ENCODE measurements at places on chromosomes 3 and 15.
A peak's percentile ranks its signal among the peaks of the same experiment; 100 is the strongest.

DNA sequence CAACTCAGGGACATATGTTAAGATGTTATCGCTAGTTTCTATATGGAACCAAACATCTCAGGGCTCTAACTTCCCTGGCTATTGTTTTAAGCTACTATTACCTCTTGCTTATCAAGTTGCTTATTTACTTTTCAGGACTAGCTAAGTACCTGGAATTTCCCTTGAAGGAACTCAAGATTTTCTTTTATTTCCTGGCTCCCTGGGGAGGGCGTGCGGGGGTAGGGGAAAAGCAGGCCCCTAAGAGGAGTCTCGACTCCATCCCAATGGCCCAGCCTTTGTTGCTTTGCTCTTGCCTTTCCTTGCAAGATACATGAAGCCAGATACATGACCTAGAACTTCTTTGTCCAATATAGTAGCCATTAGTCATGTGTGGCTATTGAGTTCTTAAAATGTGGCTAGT lies 76.9 kb upstream of the STXBP5L start:
- DNase-seq: no peak

DNA sequence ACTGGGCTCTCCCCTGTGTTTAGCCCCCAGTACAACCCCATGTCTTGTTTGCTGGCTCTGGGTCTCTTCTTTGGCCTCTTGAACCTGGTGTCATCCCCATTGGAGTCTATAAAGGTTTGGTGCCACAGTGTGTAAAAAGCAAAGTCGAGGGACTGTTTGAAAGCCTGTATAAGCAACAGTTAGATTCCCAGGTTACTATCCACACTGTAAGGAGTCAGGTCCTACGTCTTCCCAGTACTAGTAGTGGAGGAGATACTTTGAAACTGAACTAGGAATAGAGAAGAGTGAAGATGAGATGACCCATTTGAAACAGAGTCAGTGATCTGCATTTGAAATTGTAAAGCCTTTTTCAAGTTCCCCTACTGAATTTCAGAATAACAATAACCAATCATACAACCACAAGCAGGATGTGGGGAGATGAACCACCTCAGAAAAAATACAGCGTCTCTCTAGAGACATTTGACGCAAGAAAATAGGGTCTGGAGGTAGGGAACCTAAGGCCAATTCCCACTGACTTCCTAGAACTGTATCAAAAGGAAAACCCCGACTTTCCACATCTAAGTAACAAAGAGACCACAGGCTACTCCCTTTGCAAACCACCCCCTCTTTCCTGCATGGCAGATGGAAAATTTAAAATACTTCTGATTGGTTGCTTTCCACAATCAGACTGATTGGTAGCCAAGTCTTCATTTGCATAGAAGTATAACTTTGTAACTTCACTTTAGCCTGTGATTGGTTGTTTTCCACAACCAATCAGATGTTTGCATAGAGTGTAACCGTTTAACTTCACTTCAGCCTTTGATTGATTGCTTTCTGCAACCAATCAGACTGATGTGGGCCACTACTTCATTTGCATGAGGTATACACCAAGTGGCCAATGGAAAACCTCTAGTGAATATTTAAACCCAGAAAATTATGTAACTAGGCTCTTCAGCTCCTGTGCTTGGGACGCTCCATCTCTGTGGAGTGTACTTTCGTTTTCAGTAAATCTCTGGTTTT lies 49.9 kb upstream of the NEDD4 start:
- DNase-seq: no peak

- DNase-seq: no peak
Measured at GRCh38 chr3:194869482-194870169, 183.9 kb downstream of the FAM43A start.

DNA sequence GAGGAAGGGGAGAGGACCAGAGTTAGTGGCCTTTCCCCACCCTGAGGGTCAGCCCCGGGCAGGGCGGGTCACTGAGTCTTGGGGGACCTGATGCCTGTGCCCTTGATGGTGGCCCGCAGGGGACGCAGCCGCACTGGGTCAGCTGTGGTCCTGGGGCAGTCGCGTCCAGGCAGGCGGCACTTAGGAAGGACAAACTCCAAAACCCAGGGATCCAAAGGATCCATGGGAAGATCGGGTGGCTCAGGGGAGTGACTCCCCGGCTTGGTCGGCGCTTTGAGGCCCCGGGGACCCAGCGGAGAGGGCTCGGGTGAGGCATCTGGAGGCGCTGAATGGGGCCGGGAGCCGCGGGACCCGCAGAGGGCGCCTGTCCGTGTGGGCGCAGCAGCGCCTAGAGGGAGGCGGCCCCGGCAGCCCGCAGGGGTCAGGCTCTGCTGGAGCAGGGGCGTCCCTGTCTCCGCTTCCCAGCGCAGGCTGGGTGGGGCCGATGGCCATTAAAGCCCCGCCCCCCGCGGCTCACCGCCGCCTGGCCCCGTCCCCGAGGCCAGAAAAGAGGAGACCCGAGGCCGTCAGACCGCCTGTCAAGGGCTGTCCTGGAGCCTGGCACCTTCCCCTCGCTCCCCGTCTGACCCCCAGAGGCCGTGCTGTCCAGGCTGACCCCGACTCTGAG lies 17.5 kb downstream of the CIDEC start:
- peak; percentile 23 for DNase-seq

DNA sequence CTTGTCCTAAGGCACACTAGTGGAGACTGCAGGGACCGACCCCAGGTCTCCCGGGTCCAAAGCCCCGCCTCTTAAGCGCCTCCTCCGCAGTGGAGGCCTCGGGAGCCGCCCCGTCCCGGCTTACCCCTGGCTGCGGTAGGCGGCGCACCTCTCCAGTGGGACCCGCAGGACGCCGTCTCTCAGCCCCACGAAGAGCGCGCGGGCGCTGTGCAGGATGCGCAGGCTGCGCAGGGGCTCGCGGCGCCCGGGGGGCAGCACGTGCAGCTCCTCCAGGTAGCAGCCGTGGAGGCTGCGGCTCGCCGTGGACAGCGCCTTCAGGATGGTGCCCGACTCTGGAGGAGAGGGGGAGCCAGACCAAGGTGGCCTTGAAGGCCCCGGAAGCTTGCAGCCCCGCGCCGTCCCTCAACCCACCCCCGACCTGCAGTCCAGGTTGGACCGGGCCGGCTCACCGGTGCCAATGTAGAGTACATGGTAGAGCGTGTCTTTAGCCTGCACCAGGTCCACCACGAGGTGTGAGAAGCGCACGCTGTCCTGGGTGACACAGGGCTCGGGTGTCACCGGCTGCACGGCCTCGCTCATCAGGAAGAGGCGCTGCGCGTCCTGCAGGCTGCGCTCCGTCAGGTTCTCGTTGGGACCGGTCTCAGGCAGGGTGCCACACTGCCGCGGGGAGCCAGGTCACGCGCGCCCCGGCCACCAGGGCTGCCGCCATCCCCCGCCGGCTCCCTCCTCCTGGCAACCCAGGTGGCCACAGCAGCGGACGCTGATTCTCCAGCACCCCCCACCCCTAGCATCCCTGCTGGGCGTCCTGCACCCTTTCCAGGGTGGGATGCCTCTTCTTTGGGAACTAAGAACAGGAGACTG lies 105.5 kb downstream of the SEMA5B start:
- DNase-seq: peak; percentile 31

DNA sequence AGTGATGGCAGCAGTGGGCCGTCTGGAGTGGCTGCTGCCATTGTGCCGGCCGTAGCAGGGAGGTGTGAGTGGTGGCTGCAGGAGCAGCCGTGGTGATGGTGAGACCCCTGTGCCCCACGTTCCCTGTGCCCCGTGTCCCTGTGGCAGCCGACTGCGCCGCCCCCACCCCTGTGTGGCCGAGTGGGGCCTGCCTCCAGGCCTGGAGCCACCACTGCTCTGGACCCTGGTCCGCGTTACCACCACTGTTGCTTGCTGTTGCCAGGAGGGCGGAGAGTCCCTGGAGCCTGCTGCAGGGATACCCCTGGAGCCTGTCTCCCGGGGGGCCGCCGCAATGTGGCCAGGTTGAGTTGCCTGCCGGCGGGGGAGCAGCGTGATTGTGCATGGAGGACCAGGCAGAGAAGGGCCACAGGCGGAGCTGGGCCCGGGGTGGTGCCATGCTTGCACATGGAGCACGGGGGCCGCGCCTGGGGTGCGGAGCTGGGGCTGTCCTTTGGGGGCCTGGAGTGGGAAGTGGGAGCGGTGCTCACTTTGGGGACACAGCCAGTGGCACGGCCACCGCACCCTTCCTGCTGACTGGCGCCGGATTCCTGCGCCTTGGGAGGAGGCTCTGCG lies 50.1 kb downstream of the SLC6A20 start:
- DNase-seq: no peak

GRCh38 chr15:53115563-53115962 lies 325.4 kb upstream of the ONECUT1 start:
- no peak for DNase-seq

GRCh38 chr3:149421764-149422163 lies 44.3 kb upstream of the TM4SF1 start:
- DNase-seq: no peak

DNA sequence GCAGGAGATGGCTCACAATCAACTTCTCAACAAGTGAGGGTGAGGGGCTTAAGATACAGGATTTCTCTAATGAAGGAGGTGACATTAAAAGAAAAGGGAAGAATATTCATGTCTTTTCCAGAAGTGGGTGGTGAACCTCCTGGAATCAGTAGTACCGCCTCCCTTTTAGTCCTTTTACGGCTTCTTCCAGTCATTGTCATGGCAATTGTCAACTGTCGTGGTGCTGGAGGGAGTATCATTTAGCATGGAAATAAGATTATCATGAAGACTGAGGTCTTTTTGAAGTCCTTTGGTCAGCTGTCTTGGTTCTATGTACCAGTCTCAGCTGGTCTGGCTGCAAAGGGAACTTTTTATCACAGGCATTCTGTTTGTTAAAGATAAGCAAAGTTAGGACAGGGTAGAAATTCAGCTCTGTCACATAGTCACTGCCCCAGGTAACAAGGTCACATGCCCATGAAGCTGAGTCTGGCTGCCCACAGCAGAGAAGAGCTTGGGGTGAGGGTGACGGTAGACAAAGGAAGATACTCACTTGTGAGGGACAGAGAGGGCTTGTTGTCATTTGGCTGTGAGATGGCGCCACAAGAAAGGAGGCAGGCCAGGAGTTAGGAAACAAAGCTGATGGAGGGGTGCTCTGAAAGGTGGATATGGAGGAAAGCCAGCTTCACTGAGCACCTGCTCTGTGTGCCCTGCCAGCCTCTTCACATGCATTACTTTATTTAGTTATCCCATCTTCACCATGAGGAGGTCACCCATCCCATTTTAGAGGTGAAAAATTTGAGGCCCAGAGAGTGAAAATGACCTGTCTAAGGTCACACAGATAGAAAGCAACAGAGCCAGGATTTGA lies 228.2 kb upstream of the TRIM42 start:
- DNase-seq: no peak

DNA sequence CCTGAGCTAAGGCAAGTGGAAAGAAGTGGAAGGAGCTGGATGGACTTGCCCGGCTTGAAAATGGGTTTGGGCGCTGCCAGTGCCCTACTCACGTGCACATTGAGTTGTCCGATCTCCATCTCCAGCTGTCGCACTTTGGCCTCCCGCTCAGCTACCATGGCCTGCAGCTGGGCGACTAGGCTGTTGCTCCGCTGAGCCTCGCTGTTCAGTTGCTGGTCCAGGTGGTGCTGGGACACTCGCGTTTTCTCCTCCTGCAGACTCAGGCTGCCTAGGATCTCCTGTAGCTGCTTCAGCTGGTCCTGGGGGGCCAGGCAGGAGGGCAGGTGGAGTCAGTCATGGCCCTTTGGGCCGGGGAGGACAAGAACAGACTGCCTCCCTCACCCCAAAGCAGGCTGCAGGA lies 33.0 kb upstream of the HHATL start:
- DNase-seq: no peak

DNA sequence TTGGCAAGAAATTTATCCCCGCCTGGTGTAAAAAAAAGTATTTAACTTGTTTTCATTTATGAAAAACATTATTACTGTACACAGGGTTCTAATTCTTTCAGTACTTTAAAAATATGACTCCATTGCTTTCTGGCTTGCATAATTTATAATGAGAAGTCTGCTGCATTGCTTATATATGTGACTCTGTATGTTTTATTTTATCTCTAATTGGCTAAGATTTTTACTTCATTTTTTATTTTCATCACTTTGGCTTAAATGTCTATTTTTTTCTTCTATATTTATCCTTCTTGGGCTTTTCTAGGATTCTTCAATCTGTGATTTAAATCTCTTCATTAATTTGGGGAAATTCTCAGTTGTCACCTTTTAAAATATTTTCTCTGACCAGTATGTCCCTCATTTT lies 636.6 kb upstream of the NR2F2 start:
- DNase-seq: no peak

GRCh38 chr3:38397320-38397719 lies 50.7 kb downstream of the XYLB start:
- DNase-seq: peak; percentile 12

DNA sequence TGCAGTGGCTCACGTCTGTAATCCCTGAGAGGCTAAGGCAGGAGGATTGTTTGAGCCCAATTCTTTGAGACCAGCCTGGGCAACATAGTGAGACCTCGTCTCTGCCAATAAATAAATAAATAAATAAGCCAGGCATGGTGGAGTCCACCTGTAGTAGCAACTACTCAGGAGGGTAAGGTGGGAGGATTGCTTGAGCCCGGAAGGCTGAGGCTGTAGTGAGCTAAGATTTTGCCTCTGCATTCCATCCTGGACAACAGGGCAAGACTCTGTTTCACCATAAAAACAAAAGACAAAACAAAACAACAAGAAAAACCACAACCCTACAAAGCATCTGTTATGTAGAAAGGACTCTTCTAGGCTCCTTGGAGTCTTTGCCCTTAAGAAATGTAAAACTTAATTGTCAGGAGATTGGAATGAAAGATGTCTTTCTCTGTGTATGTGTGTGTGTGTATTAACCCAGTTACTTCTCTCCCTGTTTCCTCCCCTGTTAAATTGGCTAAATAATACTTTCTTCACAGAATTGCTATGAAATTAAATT lies 9.5 kb downstream of the NECTIN3 start:
- DNase-seq: no peak

DNA sequence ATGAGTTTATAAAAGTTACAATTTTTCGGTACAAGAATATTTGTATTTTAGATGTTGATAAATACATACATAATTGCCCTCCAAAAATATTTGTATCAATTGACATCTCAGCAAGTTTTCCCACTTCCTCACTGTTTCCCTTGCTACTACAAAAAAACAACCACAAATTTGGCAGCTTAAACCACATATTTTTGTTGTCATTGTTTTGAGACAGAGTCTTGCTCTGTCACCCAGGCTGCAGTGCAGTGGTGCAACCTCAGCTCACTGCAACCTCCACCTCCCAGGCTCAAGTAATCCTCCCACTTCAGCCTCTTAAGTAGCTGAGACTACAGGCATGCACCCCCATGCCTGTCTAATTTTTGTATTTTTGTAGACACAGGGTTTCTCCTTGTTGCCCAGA lies 162.8 kb upstream of the RARB start:
- DNase-seq: no peak

DNA sequence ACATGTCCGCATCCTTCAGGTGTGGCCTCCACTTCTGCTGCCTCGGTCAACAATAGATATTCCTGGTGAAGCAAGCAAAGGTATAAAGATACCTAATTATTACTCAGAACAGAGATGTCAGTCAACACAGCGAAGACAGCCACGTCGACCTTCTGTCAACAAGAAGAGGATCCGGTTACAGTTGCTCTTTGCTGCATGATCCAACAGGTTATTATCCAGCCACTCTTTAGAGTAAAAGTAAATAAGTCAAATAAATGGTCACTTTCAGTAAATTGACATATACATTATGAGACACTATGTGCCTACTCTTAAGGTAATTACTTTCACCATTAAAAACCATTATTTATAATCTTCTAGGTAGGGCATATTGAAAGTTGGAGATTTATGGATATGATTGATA lies 356.8 kb upstream of the ATP11B start:
- DNase-seq: no peak
